ENCODE measurements at places on chromosomes 2 and 18.

GRCh38 chr2:121486191-121486790 lies 44.4 kb upstream of the RNU4ATAC start:
- no peak for DNase-seq

GRCh38 chr18:75210274-75211001 lies at the start of gene TSHZ1:
Gene TSHZ1 (plus strand): TSS chr18:75210797. CDS start chr18:75211877, 1,080 bp downstream.
- no peak for DNase-seq

DNA sequence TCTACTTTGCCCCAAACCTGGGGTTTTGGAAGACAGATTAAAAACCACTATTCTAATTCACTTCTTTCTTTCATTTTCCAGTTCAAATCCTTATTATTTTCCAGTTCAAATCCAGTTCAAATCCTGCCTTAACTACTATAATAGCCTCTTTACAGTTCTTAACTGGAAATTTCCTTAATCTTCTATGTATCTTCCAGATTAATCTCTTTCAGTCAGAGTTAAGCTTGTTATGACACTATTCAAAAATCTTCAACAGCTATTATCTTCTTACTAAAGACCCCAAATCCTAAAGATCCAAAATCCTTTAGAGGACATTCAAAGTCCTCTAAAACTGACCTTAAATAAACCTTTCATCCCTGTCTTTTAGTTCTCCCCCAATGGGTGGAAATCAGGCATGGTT lies 30.1 kb downstream of the EIF2AK3 start:
- DNase-seq = no peak

DNA sequence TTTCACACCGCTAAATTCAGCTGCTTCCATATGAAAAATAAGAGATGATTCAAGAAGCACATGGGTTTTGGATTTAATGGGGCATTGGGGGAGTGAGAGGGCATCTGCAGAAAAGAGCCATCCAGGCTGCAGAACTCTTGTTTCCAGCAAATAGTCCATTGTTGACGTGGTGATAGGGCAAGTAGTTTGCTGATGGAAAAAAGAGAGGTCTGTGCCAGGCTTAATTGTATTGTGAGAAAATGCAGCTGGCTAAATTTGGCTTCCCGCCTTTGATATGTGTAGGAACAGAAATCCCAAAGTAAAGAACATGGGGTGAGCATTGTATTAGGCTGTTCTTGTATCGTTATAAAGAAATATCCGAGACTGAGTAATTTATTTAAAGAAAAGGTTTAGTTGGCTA lies 199.5 kb downstream of the SETBP1 start:
- DNase-seq = no peak
